ENCODE measurements at places on chromosomes 6 and 20.

GRCh38 chr20:21102603-21103311, 3.4 kb downstream of the LINC00237 start:
- no peak for DNase-seq

DNA sequence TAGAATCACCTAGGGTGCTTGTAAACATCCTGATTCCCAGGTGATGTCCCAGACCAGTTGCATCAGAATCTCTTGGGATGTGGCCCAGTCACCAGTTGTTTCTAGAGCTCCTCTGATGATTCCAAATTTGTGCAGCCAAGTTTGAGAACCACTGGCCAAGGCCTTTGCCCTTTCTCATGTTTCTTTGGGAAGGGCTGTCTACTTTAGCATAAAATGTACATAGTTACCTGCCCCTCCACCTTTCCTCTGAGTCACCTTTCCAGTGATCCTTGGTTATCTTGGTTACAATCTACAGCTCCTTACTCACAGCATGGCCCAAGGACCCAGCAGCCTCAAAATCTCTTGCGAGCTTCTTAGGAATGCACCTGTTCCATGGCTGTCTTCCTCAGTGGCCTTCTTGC, 266.4 kb upstream of the PRND start:
- DNase-seq: no peak

- no peak for DNase-seq
Observed at GRCh38 chr20:48784273-48784641, 43.5 kb downstream of the PREX1 start.

GRCh38 chr6:50093938-50094272, 44.2 kb upstream of the DEFB112 start:
- no peak for DNase-seq

GRCh38 chr6:38806271-38806670, 91.2 kb downstream of the DNAH8 start:
- no peak for DNase-seq

- DNase-seq: no peak
Observed at GRCh38 chr6:116420341-116420740, 40.8 kb upstream of the CALHM6 start.

GRCh38 chr20:46978951-46979491, 84.4 kb downstream of the EYA2 start:
- no peak for DNase-seq

DNA sequence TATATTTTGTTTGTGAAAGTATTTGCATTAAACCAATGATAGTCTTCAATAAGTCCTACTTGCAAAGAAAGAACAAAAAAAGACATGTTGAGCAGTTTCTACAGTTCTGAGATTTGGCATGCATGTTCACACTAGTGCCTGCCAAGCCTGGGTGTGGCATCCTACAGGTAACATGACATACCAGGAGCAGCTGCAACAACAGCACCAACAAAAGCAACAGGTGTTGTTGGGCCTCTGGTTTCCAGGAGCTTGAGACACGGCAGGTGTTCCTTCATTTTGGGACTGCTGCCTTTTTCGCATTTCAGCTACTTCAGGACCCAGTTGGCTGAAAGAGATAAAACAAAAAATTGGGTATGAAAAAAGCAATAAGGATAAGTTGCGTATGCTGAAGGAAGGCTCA, 41.2 kb upstream of the MTRF1L start:
- DNase-seq: no peak

Measured in stimulated activated CD4-positive, alpha-beta T cell treated with anti-CD3 and anti-CD28 coated beads, TNF-alpha, amount 100 ng/mL, for 1 hour (primary cell).